Tibial nerve (tissue), 4 donors: ENCODE measurements at places on chromosomes 13 and 19. TPM values are rescaled to one million over a fixed set of nuclear protein-coding genes. Genes with fewer than 3 reads are reported as not detected.
A peak's percentile ranks its signal among the peaks of the same experiment; 100 is the strongest.

Gene ADGRL1
- total RNA-seq, result 13.2 TPM

Gene IQCN
- total RNA-seq, result 2.3 TPM

Gene IGFL3
- not detected for total RNA-seq

Gene IL11
- not detected for total RNA-seq

DNA sequence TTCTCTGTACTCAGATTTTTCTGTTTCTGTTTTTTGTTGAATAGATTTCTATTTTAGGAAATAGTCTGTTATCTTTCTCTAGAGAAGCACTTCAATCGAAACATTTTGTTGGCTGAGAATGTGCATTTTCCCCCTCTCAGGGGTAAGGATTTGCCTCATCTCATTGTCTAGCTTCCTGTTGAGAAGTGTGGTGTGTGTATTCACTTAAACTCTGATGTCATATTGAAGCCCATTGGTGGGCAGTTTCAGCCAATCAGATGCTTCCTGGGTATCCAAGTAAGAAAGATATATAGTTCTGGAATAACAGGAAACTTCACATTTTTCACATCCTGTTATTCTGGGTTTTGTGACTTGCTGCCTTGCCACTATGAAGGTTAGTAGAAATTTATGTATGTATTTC, 87.6 kb downstream of the ARHGEF7 start:
- no peak overlapping the region for H3K27ac ChIP-seq
- H3K36me3 ChIP-seq, result no peaks in the 10 kb centered on the region
- DNase-seq, result no peak
- H3K27me3 ChIP-seq, result no peaks in the 10 kb centered on the region
- H3K4me3 ChIP-seq, result no peak overlapping the region

DNA sequence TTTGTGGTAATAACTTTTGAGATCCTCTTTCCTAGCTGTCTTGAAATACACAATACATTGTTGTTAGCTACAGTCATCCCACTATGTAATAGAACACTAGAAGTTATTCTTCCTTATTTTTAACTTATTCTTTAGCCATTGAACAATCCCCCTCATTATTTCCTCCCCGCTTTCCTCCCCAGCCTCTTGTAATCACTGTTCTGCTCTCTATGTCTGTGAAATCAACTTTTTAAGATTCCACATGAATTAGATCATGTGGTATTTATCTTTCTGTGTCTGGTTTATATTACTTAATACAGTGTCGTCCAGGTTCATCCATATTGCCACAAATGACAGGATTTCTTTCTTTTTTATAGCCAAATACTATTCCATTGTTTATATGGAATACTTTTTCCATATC, 72.9 kb downstream of the SLC10A2 start:
- no peaks in the 10 kb centered on the region for H3K4me1 ChIP-seq
- no peak for DNase-seq
- no peaks in the 10 kb centered on the region for H3K27me3 ChIP-seq

DNA sequence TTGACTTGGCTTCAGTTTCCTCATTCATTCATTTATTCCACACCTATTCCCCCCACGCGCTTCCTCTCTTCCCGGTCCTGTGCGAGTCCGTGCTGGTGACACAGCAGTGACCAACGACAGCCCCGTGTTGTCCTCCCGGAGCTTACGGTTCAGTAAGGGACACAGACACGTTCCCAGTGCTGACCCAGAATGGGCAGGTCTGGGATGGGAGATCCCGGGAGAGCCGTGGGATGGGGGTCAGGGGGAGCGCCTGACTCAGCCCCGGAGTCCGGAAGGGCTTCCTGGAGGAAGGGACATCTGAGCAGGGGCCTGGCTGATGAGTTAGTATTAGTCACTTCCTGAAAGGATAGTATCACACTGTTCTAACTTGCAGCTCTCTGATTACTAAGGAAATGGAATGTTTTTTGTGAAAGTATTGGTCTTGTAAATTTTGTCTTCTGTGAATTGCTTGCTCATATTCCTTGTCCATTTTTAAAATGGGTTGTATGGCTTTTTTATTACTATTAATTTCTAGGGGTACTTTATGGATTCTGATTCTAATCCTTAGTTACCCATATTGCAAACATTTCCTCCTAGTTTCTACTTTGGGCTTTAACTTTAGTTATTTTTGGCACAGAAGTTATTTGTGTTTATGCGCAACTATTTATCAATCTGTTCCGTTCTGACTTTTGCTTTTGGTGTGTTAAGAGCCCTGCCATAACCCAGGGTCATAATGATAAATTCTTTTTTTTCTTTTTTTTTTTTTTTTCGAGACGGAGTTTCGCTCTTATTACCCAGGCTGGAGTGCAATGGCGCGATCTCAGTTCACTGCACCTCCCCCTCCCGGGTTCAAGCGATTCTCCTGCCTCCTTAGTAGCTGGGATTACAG, 708 bp upstream of the ERCC1 start:
- DNase-seq, result no peak
- H3K27me3 ChIP-seq, result no peaks in the 10 kb centered on the region
- peaks cover 28% of the 10 kb centered on the region for H3K36me3 ChIP-seq

DNA sequence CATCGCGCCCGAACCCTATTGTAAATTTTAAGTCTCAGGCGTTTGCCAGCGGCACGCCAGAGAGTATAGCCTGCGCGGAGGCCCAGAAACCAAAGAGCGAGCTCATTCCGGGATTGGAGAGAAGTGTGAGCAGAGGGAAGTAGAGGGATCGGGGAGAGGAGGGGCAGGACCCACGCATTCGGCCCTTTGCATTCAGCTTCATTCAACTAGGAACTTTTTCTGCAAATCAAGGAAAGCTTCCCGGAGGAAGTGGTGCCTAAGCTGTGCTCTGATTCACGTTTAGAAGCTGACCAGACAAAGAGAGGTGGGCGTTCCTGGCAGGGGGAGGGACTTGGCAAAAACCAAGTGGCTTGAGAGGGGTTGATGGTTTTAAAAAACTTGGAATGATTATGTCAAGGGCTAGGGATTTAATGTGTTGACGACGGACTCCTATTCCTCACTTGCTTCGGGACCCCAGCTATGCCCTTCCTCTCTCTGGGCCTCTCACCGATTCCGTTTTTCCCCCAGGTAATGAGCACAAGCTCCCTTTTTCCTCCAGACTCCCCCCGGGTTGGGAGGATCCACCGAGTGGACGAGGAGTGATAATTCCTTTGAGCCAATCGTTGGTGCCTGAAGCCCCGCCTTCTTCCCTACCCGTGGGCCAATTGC, 811 bp upstream of the PRMT1 start:
- DNase-seq, result peak; percentile 69
- no peaks in the 10 kb centered on the region for H3K27me3 ChIP-seq
- peak overlapping the region; percentile 97 for H3K27ac ChIP-seq
- peak overlapping the region; percentile 47 for H3K4me3 ChIP-seq
- H3K4me1 ChIP-seq, result peaks cover 26% of the 10 kb centered on the region
